ENCODE measurements at places on chromosomes 13 and 19.

DNA sequence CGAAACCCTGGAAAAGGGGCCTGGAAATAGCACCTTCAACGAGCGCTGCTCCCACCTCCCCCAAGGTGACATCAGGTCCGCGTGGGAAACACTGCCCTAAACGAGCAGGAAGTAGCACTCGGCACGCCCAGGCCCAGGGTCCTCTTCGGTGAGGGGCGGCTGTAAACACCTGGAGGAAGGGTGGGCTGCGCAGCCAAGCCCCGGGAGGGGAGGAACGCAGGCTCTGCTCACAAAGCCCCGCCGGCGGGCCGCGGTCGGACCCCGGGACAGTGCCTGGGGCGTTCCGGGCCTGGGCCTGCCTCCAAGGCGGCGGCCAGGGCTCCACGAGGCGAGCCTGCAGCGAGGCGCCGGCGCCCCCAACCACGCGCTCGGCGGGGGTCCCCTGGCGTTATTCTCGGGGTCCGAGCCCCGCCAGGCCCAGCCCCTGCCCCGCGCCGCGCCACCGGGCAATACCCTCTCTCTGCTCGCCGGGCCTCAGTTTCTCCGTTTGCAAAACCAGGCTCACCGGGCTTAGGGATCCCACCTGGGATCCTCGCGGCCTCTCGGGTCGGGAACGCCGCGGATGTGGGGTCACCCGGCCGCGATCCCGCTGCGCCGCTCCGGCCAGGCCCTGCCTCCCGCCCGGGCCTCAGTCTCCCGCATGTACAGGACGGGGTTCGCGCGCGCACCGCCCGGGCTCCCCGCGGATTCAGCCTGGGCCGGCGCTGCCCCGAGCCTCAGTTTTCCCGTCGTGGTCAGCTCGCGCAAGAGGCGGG is 630 bp downstream of the RNF126 start:
- DNase-seq = peak; percentile 32

DNA sequence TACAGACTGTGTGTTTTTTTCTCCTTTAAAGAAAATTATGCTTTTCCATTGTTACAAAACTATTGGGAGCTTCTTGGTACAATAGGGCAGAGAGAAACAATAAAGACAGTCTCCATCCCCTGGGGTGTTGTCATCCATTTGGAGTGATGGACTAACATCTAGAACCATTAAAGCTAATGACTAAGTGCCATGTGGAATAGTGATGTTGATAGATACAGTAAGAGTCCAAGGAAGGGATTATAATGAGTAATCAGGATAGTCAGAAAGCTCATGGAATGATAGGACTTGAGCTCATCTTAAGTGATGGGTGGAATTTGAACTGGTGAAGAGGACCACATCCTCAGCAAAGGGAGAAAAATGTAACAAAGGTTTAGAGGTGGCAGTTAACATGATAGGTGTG is 24.1 kb upstream of the FRY start:
- DNase-seq = peak; percentile 54

GRCh38 chr13:35552172-35552844 is 75.8 kb upstream of the MAB21L1 start:
- no peak for DNase-seq

DNA sequence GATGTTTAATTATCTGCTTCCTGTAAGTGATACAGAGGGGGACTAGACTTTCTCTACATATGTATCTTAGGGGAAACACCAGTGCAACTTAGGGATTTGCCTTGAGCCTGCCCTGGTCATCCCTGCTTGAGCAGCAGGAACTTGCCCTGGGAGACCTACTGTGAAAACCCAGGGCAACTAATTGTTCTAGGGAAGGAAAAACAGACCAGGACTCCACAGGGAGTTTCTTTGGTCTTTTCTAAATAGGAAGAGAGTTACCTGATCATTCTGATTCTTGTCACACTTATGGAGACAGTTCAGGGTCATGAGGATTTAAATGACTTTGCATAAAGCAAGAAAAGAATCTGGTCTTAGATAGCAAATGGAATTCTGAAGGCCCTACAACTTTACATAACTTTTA is 89.1 kb downstream of the WASF3 start:
- no peak for DNase-seq

- no peak for DNase-seq
These were observed 34.8 kb upstream of the C1QTNF9 start for GRCh38 chr13:24274452-24275021.

- DNase-seq = peak; percentile 16
These were observed 25.1 kb downstream of the TMEM161A start for GRCh38 chr19:19113040-19113626.

GRCh38 chr19:1105873-1106840 is 2.4 kb downstream of the GPX4 start:
- DNase-seq = no peak

DNA sequence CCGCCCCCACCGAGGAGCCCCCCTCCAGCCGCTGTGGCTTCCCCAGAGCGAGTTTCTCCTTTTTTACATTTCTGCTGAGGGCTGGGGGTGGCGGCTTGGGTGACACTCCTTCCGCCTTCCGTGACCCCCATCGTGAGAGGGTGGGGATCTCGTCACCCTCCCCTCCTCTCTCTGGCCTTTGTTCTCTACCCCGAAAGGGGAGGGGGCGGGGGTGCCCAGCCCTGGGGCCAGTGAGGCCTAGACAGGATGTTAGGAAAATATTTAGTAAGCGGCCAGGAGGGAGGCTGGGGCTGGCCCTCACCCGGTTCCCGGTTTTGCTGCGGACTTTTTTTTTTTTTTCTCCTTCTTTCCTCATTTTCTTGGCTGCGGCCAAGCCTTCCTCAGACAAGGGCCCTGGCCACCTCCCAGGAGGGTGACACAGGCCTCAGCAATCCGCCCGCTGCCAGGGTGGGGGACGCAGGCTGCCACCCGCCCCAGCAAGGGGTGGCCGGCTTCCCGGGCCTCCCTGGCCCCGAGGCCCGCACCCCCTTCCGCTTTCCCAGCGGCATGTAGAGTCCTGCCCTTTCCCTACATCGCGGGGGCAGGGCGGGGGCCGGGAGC is 3.9 kb downstream of the MIDN start:
- DNase-seq = no peak

GRCh38 chr13:79703772-79704171 is 222.8 kb downstream of the NDFIP2 start:
- no peak for DNase-seq

- DNase-seq = no peak
These were observed 108.4 kb downstream of the KLF5 start for GRCh38 chr13:73167028-73167820.

DNA sequence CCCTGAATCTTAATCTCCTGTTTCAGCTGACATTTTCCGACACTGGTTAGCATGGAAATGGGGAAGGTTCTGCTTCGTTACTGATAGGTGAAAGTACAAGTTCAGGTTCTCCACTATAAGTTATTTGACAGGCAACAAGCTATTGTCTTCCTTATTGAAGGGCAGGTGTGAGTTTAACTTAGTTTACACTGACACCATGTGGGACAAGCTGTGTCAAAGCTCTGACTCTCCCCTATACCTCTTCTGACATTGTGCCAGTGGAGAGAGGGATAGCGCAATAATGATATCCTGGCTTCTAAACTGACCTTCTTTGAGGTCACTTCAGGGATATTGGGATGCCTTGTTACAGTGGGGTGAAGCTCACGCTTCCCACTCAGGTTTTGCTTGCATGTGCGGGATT is 587.0 kb upstream of the SLITRK5 start:
- DNase-seq = no peak

Measured in NCI-H146 (cell line).